ENCODE measurements at places on chromosomes 5 and 9.

DNA sequence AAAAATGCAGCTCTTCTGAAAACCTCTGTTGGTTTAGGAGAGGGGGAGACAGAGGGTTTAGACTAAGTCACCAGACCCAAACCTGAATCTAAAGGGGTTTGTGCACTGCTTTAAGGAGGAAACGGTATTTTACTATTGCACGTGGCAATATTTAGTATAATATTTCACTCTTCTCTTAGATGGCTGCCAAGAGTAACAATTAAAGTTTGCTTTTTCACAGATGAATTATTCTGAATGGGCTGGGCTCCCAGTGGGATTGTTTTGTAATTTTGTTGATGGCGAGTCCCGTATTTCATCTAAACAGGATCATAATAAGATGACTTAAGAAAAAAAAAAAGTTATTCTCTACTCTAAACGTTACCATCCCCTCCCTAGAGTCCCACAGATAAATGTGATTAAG is 245.4 kb downstream of the PCSK5 start:
- no peak for DNase-seq

DNA sequence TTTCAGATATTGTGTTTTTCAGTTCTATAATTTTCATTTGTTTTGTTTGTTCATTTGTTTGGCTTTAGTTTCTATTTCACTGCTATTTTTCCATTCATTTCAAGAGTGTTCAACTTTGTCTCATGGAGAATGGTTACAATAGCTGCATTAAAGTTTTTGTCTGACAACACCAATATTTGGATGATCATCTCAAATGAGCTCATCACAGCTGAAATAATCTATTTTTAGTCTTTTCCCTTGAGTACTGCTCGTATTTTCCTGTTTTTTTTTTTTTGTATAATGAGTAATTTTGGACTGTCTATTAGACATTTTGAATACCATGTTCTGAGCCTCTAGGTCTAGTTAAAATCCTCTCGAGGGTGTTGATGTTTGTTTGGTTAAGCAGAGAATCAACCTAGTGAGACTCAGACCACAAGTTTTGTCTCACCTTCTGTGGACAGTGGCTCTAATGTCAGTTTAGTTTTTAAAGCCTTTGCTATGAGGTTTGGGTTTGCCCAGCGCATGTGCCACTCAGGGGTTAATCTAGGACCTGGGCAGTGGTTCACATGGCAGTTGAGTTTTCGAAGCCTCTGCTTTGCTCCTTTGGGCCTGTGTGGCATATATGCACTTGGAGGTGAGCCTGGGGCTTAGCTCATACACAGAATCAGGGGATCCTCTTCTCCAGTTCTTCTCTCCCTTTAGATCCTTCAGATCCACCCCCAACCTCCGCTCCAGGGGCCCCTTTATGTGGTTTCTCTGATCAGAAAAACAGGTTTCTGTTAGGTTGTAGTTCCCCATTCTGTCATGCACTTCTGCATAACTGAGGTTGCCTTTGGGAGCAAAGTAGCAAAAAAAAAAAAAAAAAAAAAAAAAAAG is 79.8 kb downstream of the ARSB start:
- DNase-seq, result no peak

GRCh38 chr9:27078685-27079084 is 30.3 kb upstream of the TEK start:
- no peak for DNase-seq

DNA sequence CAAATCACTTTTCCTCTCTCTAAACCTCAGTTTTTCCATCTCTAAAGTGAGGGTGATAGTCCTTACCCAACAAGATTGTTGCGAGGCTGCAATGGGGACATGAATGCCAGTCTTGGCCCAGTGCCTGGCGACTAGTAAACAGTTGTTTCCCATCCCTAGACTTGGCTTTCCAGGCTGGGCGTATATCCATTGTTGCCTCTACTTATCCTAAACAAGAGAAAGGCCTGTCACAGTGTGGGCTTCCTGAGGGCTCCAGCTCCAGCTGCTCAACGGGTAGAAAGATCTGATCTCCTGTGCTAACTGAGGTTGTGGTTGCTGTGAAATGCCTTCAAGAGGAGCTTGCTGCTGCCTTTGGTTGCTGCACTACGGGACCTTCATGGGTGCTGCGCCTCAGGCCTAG is 142.0 kb downstream of the NSG2 start:
- DNase-seq, result no peak

GRCh38 chr5:20949636-20950035 is 961.6 kb upstream of the CDH18 start:
- no peak for DNase-seq

- no peak for DNase-seq
Observed at GRCh38 chr9:98189412-98189811, 3.0 kb downstream of the CORO2A start.

DNA sequence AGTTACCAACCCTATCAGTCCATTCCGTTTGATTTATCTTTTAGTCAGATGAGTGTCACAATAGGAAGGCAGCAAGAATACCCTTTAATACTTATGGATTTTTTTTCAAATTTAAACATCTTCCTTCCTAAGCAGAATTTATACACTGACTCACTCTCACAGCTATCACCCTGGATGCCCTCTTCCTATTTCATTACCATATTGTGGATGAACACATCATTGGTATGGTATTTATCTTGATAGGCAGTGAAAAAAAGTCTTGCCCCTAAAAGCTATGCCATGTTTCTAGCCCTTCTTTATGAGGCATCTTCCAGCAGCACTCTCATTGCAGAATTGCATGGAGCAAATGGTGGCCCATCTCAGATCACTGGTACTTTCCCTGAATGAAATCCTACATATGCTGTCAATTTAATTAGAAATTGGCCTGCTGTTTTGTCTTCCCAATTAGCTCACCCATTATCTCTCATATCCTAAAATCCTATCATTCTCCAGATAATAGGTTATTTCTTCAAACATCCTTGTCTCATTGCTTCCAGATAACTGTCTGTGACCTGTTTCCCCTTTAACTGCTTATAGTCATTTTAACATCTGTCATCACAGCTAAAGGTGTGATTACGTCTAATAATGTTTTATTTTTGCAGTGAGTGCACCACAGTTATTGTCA is 433.5 kb upstream of the POU5F2 start:
- no peak for DNase-seq

DNA sequence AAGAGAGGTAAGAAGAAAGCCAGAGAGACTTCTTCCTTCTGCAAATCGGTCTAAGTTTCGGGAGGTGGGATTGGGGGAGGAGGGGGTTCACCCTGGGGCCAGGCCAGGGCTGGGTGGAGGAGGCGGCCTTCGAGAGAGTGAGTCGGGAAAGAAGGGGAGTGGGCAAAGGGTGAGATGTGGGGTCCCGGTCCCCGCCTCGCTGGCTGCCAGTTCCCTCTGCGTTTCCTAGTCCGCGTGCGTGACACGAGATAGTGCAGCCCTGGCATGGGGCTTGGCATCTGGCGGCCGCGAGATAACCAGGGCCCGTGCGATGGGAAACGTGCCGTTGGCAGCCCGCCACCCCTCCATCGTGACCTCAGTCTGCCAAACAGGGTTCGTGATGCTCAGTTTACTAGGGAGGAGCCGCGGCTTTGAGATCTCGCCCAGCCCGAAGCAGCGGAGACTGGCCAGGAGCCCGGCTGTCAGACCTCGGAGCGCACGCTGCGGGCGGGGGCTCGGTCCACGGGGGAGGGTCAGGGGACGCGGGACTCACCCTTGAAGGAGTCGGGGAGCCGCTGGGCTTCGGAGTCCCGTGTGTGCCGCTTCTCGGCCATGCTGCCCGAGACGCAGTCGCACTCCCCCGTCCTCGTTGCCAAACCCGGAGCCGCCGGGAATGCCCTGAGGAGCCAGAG is at the start of gene STOM:
STOM (minus strand) TSS at position 656 of the 671 bp plus-strand sequence; CDS start at position 593, 63 bp downstream.
- DNase-seq, result no peak

DNA sequence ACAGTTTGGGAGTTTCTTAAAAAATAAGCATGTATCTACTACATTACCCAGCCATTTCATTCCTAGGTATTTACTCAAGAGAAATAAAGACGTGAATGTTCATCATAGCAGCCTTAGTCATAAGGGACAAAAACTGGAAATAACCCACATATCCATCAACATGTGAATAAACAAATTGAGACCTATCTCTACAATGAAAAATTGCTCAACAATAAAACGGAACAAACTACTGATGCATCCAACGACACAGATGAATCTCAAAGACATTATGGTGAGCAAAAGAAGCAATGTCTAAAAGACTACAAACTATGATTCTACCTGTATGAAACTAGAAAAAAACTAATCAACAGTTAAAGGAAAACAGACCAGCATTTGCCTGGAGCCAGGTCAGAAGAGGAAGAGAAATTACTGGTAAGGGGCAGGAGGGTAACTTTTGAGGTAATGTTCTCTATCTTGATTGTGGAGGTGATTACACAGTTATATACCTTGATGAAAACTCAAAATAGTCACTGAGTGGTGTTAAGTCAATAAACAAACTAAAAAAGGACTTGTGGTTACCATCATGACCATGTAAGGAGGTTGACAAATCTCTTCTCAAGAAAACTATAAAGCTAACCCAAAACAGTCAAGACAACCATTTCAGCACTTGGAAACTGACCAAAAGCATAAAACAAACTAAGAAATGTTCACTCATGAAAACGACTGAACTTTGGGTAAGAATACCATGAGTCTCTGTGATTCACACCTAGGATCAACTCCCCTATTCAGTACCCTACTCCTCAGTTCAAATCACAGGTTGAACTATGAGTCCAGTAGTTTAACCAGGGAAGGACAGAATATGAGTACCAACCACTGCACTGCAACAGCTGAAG is 10.4 kb downstream of the UIMC1 start:
- DNase-seq, result no peak

- no peak for DNase-seq
Observed at GRCh38 chr9:4101667-4102066, 198.2 kb downstream of the GLIS3 start.

DNA sequence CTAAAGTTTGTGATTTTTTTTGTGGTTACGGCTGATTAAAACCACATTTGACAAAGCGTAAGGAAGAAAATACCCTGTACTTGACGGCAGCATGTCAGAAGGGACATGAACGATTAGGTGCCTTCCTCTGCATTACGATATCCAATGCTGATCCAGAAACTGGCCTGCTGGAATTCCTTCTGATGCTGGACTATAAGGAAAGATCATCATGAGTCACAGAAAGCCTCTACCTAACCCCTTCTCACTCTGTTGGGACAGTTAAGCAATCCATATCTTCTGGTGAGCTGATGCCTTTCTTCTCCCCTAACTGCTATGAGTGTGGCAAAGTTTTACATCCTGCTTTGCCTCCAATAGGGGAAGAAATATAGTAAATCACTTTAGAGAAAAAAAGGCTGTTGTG is 78.4 kb upstream of the PAPPA start:
- no peak for DNase-seq

GRCh38 chr5:14557791-14558415 is 23.7 kb upstream of the OTULINL start:
- DNase-seq, result no peak

DNA sequence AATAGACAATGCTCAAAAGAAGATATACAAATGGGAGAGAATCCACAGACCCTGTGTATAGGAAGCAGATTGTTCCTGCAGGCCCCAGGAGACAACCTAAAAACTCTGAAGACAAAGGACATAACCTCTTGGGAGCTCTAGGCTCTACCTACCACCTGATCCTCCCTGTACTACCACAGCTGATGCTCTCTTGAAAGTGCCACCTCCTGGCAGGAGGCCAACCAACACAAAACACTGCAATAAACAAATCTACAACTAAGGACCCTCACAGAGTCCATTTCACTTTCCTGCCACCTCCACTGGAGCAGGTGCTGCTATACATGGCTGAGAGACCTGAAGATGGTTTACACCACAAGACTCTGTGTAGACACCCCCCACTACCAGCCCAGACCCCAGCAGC is 49.0 kb downstream of the STARD4 start:
- no peak for DNase-seq

- DNase-seq, result no peak
Observed at GRCh38 chr5:19930451-19930850, 57.5 kb downstream of the CDH18 start.

GRCh38 chr5:54608423-54609085 is 91.0 kb downstream of the SNX18 start:
- DNase-seq, result no peak

- no peak for DNase-seq
Observed at GRCh38 chr9:7909537-7909936, 110.0 kb upstream of the DMAC1 start.

DNA sequence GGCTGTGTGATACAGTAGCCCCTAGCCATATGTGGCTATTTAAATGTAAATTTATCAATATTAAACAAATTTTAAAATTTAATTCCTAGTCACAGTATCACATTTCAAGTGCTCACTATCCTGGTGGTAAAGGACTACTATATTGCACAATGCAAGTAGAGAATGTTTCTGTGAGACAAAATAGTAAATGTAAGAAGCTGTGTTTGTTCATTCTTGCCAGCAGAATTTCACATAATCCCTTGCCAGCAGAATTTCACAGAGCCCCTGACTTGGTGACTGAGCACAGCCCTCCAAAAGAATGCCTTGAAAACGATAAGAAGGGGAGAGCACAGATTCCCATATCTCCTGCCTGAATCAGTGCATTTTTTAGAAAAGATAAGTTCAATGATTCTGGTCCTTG is 75.9 kb upstream of the SELENOP start:
- DNase-seq, result no peak

GRCh38 chr5:96601200-96601599 is 61.0 kb upstream of the CAST start:
- DNase-seq, result no peak

- no peak for DNase-seq
Observed at GRCh38 chr5:141100243-141100805, at the start of gene PCDHB3. Gene PCDHB3, plus strand, starts transcription at chr5:141100473. Its CDS starts 177 bp downstream, at chr5:141100650.

- no peak for DNase-seq
Observed at GRCh38 chr9:125272697-125273096, 11.1 kb downstream of the GAPVD1 start.

- DNase-seq, result no peak
Observed at GRCh38 chr5:160289356-160289651, 23.1 kb downstream of the CCNJL start.

DNA sequence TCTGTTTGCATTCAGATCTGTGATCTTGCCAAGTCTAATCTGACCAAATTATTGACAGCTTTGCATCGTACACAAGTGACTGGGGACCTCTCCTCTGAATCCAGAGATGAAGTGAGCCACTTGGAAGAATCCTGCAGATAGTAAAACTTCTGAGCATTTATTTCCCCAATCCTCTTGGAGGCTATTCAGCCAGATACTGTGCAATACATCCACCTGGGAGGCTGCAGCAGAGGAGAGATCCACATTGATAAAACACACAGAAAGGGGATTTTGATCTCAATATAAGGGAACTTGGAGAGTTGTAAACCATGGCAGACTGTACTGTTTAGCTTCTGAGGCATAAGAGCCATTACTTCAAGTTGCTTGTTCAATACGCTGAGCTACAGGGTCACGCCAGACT is 654.6 kb downstream of the MTRR start:
- no peak for DNase-seq

DNA sequence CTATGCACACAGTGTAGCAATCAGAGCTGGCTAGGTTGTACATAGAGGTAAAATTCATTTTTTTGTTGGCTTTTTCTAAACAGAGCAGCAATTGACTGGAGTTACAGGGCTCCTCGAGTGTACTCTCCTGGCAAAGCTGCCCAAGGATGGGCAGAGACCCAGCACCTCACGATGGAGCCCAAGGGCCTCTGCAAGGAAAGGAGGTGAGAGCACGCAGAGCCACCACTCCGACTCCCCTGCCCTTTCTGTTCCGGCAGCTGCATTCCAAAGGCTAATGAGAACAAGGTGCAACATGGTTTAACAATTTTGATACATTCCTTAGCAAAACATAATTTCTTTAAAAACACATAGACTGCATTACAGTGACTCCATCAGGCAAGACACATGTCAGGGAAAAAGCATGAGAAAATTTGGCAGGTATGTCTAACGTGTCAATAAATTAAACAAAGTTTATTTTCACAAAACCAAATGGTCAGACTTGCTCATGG is 47.5 kb downstream of the SAXO1 start:
- DNase-seq, result no peak

All from hypothalamus (tissue), 51 donors.